ENCODE measurements at places on chromosomes 2 and 18.
A peak's percentile ranks its signal among the peaks of the same experiment; 100 is the strongest.

DNA sequence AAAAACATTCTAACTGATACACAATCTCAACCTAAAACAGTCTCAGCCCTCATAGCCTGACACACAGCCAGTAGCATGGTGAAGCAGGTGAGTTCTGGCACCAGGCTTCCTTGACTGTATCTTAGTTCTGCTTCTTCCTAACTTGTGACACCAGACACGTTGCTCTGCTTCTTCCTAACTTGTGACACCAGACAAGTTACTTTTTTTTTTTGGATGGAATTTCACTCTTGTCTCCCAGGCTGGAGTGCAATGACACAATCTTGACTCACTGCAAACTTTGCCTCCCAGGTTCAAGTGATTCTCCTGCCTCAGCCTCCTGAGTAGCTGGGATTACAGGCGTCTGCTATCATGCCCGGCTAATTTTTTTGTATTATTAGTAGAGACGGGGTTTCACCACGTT is 6.7 kb upstream of the ATG16L1 start:
- no peak for DNase-seq

GRCh38 chr18:42412281-42412680 is 457.2 kb downstream of the PIK3C3 start:
- DNase-seq, result no peak

DNA sequence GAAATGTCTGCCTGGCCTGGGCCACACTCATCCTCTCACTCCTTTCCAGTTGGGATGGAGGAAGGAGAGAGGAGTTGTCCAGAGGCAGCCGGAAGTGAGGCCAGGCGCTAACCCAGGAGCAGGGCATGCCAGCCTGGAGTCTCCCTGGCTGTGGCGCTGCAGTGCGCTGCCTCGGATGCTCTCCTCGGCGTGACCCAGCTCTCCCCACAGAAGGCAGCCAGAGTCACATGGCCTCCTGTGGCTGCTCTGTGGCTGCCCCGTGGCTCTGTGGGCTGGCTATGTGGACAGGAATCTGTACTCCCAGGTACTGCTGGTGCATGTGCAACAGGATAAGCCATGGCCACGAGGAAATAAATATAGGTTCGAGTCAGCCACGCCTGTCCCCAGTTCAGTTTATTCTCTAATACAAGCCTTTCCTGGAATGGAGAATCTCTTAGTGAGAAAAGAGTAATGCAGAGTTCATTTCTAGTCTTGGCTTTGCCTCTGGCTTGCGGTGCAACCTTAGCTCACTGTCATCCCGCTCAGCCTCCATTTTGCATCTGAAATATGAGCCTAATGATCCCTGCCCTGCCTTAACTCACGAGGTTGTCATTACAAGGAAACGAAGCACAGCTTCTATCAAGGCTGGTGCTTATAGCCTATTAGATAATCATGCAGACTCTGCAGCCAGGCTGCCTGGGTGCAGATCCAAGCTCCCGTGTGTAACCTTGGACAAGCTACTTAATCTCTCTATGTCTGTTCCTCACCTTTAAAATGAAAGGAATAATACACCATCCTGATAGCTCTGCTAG is 106.3 kb downstream of the ANTXR1 start:
- DNase-seq, result no peak

- peak; percentile 68 for DNase-seq
These were observed 19.5 kb upstream of the CXXC1 start for GRCh38 chr18:50306944-50307343.

GRCh38 chr2:25343187-25343825 is 1.6 kb upstream of the DNMT3A start:
- DNase-seq, result no peak

DNA sequence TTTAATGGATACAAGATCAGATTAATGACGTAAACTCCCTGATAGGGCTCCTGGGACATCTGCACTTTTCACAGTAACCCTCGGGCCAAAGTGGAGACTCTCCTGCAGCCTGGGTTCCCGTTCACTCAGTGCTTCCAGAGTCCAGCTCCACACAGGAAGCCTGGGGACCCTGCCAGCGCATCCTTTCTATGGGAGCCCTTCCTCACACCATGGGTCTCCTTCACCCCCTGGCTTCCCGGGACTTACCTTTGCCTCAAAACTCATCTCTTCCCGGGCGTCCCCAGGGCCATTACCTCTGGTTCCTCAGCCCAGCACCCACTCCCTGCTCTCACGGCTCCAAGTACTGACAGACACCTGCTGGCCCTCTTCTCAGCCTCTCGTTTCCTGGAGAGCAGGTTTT is 40.7 kb upstream of the KLF11 start:
- no peak for DNase-seq

DNA sequence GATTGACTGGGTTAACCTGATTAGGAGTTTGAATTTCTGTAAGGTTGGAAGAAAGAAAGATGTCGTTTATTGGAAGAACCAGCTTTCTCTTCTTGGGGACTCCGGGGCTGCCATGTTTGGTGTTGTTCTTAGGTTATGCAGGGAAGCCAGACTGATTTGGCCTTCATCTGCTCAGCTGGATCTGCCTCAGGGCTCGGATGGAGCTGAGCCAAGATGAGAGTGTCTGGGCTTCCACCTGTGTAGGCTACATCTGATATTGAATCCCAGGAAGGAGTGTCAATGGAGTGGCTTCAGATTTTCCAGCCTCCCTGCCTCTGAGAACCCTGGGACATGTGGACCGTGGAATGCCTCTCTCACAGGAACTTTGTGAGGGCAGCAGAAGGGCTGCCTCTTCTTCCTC is 126.1 kb downstream of the WDSUB1 start:
- DNase-seq, result no peak

DNA sequence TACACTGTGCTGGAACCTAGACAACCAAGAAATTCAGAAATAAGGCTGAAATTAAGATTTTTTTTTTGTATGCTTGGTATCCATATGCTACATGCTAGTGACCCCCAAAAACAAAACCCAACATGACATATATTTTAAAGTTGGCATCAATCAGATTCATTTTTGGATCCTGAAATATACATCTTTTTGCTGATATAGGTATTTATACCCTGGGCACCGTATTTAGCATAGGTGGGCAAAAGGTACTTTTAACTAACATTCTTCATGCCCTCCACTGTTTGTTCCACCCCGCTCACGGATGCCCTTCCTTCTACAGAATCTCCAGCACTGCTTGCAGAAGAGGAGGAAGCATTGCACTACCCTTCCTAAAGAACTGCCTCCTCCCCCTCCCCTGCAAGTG is 52.6 kb downstream of the SPOPL start:
- DNase-seq, result no peak

DNA sequence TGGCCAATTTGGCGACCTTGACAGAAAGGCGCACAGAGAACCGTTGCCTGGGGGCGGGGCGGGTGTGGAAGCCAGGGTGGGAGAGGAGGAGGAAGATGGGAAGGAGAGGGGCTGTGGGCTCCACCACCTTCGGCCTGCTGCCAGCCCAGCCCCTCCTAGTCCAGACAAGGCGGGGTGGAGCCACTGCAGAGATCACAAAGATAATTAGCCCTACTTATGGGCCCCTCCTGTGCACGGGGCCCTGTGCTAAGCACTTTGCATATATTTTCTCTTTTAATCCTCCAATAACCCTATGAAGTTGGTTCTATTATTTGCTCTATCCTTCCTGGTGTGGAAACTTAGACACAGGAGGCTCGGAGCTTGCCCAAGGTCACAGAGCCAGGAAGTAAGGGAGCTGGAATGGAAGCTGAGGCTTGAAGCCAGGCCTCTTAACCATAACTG is 13.7 kb upstream of the ECEL1 start:
- no peak for DNase-seq

DNA sequence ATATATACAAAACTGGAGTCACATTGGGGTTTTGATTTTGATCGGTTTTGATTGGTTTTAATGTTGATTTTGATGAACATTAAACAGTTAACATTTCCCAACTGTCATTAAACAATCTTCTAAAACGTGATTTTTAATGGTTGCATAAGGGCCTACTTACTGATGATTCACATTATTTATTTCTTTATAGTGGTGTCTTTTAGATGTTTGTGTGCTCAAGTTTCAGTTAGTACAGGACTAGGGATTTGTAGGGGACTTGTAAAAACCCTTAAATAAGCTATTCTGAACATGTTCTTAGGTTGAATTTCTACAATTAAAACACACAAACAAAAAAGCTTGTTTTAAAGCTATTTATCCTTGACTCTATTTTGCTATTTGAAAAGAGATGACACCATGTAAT is 61.6 kb downstream of the TTC21B start:
- no peak for DNase-seq
